Activated effector memory CD4-positive, alpha-beta T cell treated with anti-CD3 and anti-CD28 coated beads, Interleukin-2, amount 50 U/mL, for 16 hours (primary cell): ENCODE measurements at places on chromosomes 5 and 9.

- DNase-seq = no peak
Measured at GRCh38 chr5:143390941-143391340, 12.5 kb downstream of the NR3C1 start.

- DNase-seq = no peak
Measured at GRCh38 chr5:73066466-73066865, 53.9 kb upstream of the TMEM171 start.

DNA sequence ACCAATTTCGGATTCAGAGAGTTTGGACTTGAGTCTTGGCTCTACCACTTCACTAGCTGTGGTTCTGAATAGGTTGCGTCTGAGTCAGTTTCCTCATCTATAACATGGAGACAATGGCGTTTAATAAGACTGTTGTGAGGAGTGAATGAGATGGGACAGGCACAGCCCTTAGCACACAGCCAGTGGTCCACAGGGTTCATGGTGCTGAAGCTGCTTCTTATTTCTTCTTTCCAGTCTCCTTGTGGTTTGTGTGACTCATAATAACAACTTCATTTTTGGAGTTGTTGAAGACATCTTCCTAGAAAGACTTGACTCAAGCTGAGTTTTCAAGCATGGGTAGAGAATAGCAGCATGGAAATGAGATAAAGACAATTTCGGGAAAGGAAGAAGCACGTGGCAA, 172.6 kb upstream of the PPP2R2B start:
- no peak for DNase-seq

- no peak for DNase-seq
Measured at GRCh38 chr5:141483902-141484301, 928 bp upstream of the PCDHGC4 start.

GRCh38 chr9:75088646-75089372, 495 bp downstream of the OSTF1 start:
- DNase-seq = peak; percentile 67

DNA sequence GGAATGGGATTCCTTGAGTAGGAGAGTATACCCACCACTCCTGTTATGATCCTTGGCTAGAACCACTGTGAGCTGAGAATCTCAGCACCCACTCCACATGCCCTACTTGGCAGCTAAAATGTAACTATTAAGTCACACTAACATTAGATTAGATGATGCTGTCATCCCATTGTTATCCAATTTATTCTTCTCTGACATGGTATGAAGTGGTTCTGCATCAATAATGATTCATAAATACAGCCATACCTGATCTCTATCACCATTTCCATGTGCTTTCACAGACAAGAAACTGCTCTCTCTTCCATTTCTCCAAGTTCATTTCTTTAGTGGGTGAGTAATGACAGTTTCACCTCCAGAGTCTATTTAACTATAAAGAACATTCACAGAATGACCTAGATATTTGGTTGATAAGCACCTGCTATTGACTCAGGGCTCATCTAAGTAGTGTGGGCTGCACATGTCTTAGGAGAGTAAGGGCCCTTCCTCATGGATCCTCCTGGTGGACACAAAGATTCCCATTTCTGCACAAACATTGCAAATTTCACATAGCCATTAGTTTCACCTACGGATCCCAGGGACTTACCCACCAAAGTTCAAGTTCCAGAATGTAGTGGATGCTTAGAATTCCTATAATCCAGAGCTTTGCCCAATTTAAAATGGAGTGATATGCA, 187.9 kb downstream of the EBF1 start:
- no peak for DNase-seq

GRCh38 chr9:115553060-115553773, 435.3 kb upstream of the TNC start:
- no peak for DNase-seq

DNA sequence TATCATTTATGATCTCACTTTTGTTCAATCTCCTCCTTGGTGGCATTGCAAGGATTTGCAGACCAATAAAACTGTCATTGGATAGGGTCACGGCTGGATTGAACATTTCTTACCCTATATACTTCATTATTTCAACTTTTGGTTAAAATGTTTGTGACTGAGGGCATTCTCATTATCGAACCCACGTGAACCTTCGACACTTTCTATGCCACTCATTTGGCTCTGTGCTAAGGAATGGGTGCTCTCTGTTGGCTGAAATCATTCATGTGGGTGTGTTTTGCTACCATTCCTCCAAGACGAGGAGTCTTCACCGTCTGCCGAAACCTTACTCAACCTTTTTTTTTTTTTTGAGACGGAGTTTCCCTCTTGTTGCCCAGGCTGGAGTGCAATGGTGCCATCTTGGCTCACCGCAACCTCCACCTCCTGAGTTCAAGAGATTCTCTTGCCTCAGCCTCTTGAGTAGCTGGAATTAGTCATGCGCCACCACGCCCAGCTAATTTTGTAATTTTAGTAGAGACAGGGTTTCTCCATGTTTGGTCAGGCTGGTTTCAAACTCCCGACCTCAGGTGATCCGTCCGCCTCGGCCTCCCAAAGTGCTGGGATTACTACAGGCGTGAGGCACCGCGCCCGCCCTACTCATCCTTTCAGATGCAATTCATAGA, 62.5 kb downstream of the CSNK1A1 start:
- DNase-seq = no peak

DNA sequence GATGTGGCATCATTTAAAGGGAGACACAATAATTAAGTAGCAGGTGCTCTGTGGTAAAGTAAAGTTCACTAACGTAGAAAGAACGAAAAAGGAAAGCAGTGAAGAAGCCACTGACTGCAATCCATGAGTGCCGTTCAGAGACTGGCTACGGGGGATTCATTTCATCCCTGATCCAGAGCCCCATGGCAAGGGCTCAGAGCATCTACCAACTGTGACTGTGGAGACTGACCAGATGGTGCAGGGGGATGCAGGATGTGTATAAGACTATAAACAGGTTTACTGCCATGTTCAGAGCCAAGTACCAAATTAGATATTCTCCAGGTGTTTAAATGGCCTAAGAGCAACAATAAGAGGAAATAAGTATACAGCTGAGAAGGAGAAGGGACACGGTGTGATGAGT, 47.7 kb downstream of the MARCHF11 start:
- DNase-seq = no peak

- no peak for DNase-seq
Measured at GRCh38 chr9:105760053-105760452, 65.7 kb downstream of the TMEM38B start.

GRCh38 chr5:92908952-92909601, 671.9 kb downstream of the NR2F1-AS1 start:
- DNase-seq = no peak

- no peak for DNase-seq
Measured at GRCh38 chr9:25415718-25416117, 262.5 kb downstream of the TUSC1 start.

GRCh38 chr5:79202076-79202475, 33.9 kb upstream of the JMY start:
- no peak for DNase-seq

- no peak for DNase-seq
Measured at GRCh38 chr9:79693750-79694149, 122.0 kb downstream of the TLE4 start.

- DNase-seq = no peak
Measured at GRCh38 chr5:61657010-61657409, 325.0 kb downstream of the ZSWIM6 start.

- DNase-seq = no peak
Measured at GRCh38 chr5:135505973-135506372, 29.8 kb downstream of the NEUROG1 start.

DNA sequence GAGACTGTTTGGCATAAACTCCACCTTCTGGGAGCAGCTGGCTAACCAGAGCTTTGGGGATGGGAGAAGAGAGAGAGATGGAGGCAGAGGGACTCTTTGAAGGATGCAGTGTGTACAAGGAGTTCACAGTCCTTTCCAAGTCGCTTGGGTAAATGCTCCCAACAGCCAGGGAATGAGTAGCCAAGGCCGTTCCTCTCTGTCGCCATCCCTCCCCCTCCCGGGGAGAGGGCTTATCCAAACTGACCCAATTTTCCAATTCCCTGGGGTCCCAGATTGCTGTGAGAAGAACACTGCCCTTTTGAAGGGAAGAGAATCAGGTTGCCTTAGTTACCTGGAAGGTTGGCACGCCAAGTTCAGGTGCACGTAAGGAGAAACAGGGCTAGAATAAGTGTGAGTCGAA, 7.9 kb downstream of the WWC1 start:
- no peak for DNase-seq

- no peak for DNase-seq
Measured at GRCh38 chr5:57338068-57338867, 144.3 kb downstream of the ACTBL2 start.

DNA sequence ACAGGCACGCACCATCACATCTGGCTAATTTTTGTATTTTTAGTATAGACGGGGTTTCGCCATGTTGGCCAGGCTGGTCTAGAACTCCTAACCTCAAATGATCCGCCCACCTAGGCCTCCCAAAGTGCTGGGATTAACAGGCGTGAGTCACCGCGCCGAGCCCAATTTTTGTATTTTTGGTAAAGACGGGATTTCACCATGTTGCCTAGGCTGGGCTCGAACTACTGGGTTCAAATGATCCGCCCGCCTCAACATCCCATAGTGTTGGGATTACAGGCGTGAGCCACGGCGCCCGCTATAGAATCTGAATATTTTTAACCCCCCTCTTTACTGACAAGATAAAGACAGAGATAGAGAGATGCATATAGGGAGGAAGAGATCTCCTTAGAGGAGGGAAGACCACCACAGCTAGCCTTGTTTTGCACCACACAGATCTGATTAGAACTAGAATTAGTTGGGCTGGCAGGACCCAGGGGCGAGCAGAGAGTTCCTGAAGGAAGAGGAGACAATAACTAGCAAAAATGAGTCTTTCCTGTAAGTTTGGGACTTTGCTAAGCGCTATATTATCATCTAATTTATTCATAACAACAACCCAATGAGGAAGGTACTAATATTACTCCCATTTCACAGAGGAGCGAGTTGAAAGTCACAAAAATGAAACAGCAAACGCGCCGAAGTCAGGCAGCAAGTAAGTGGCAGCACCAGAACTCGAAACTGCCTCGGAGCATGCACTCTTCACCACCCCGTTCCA, 1.5 kb upstream of the ANKHD1 start:
- DNase-seq = no peak

DNA sequence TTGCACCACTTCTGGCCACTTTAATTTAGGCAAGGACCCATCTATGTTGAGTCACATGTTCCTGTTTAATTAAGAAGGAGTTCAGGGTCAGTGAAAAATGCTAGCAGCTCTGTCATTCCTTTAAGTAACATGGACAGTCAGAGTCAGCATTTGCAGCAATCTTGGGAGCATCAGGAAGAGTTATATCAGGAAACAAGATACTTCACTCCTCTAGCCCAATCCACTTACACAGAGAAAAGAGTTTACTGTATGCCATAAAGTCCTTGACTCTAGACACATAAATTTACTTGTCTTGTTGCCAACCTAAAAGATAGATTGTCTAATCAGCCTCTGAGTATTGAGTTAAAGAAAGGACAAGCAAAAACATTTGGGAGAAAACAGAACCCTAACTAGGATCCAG, 266.7 kb downstream of the PJA2 start:
- no peak for DNase-seq

GRCh38 chr9:117541181-117541580, 126.3 kb upstream of the ASTN2 start:
- DNase-seq = no peak

DNA sequence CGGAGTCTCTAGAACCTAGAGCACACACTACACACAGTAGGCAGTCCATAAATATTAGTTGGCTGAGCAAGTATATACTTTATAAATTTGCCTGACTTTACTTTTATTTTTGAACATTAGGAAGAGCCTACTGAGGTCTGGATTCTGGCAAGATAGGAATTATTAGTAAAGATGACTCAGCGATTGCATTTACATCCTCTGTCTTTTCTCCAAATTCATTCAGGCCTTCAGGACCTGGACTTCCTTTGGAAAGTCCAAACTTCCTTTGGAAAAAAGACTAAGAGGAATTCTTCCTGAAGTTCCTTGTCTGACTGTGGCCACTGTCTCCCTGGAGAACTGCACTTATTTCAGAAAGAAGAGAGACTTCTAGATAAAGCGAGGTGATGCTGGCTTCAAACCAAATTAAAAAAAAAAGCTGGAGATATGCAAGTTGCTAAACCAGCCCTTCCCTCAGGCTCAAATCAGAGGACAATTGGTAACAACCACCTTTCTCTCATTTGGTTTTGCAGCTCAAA, 251.3 kb downstream of the GAS1 start:
- DNase-seq = no peak

DNA sequence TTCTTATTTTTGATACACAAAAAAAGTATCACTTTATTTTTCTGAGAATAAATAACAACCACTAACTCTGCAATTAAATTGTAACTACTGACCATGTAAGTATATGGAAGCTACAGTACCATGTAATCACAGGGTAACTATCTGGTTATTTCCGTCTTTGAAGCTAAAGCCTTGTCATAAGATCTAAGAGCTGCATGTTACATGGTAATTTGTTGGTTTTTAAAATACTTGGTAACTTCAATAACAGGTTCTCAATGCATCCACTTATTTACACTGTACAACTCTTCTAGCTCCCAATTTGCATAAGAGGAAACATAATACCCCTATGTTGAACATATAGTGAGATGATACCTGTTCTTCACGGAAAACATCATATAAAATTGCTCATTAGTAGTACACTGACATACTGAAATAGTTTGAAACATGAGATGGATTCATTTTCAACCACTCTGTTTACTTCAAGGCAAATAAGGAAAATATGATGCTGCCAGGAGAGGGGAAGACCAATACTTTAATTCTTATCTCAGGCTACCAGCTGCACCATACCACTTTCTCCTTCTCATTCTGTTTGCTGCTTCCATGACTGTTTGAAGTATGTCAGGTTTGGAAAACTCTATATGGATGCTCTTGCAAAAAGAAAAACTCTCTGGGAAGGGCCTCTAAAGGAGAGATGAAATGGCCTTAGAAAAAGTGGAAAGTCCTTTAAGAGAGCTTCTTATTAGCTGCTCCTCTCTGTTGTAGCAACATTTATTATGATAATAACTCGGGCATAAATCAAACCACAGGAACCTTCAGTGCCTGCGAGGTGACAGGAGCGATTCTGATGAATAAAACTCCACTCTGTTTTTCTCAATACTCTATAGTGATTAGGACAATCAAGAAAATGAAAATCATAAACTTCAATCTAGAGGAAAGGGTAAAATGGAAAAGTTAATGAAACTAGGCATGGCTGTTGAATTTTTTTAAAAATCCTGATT, 150.2 kb downstream of the KIAA0825 start:
- DNase-seq = no peak

GRCh38 chr5:52334367-52334766, 453.3 kb upstream of the ITGA1 start:
- DNase-seq = no peak

- DNase-seq = no peak
Measured at GRCh38 chr5:59698207-59699178, 195.0 kb downstream of the PDE4D start.
